ENCODE measurements at places on chromosomes 3 and 15.

GRCh38 chr15:99212406-99212805 is 37.0 kb downstream of the TTC23 start:
- no peak for DNase-seq

- no peak for DNase-seq
Observed at GRCh38 chr15:52090193-52090592, 22.4 kb downstream of the BCL2L10 start.

DNA sequence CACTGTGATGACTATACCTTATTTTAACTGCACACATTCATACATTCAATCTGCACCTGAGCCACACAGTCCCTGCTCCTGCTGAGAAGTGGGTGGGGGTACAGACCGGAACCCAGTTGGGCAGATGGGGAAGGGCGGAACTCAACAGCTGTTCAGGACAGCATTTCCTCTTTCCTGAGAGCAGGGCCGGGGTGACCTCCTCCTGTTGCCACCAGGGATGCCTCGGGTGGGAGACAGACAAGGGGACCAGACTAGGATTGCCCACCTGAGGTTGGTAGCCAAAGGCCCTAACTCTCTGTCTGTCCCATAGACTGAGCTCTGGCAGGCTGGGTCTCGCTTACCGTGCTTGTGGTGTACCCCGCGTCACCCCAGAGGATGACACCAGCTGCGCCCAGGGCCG is 3.9 kb downstream of the HYAL2 start:
- no peak for DNase-seq

DNA sequence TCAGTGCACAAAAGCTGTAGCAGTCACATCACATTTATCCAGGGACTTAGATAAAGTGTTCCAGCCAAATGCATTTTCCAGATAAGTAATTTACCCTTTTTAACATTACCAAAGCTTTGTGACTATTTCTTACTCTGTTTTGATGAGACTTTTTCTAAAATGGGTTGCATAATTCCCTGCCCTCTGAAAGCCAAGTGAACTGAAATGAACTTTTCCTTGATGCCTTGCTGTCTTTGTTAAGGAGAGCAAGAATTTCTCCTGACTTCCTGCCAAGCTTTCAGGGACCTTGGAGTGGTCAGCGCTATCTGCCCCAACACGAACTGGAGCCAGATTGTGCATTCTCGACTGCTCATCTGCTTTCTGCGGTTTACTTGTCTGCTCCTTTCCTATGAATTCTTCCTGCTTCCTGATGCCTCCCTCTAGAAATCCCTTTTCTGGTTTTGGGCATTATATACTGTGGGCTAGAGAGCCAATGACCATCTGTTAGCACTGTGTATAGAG is 34.8 kb downstream of the EIF4E3 start:
- DNase-seq: no peak

GRCh38 chr3:143182866-143183664 is 63.5 kb downstream of the CHST2 start:
- no peak for DNase-seq

- DNase-seq: no peak
Observed at GRCh38 chr3:105970283-105970682, 101.5 kb upstream of the CBLB start.

GRCh38 chr3:194140520-194141414 is 4.8 kb downstream of the HES1 start:
- no peak for DNase-seq

DNA sequence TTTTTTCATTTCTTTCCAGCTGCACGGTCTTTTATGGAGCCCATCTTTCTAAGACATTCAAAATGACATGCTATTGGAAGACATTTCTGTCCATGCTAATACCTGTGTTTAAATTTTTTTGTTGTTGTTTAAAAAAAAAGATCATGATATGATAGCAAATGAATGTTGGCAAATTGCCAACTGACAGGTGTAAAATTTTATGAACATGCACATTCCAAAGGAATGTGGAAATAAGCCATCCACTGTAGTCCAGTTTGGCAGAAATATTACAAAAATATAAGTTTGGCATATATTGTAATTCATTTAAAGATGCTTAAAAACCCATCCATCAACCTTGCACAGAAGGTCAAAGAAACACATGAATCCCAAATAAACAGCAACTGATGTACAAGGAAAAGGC is 75.6 kb upstream of the WNT5A start:
- no peak for DNase-seq

DNA sequence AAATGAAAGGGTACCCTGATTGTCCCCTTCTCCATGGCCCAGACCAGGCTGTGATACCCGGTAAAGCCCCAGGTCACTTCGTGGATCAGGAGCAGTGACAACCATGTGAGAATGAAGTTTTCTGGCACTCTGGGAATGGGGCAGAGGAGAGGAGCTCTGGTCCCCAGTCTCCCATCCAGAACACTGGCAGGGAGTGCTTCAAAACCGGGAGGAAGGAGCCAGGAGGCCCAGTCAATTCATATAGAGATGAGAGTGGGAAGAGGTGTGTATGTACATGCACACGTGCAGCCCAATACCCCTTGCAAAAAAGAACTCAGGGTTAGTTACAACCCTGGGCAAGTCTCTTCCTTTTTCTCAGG is 101.4 kb upstream of the TLE3 start:
- no peak for DNase-seq

DNA sequence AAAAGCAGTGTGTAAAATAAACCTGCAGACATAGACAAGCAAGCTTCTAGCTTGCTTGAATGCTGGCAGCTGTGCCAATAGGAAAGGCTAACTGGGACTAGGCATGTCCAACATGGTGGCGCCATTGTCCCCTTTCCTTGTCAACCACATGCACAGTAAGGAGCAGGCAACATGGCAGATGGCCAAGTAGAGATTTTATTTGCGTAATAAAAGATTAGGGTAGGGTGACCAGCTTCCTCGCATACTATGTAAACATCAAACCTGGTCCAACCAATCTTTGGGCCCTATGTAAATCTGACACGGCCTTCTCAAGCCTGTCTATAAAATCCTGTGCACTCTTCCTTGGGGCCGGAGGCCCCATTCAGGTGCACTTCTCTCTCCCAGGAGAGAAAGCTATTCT is 575.4 kb upstream of the GOLIM4 start:
- DNase-seq: no peak

GRCh38 chr3:51682079-51682478 is 11.0 kb downstream of the TEX264 start:
- peak; percentile 90 for DNase-seq

DNA sequence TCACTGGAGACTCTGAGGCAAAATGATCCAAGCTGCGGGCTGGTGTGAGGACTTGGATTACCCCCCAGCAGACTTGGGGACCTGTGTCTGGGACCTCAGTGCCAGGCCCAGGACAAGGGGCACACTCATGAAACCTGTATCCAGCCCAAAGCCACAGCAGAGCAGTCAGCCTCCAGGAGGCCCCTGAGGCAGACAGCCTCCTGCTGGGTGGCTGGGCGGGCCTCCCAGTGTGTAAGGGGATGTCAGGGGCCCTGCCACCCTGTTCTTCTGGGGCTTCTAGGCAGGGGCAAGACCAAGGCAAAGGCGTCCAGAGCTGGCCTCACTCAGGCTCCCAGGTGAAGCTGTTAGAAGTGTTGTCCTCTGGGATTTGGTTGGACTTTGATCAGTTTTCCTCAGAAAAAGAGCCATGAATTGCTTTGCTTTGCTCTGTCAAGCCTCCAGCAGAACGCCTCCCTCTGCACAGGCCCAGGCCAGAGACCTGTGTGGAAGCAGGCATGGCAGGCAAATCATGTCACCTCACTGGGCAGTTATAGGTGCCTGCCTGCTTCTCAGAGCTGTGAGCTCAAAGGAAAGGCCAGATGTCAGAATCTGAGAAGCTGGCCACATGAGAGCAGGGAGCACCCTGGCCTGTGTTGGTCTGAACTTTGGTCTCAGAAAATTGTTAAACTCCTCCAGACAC is 77.4 kb downstream of the SMAD6 start:
- no peak for DNase-seq

GRCh38 chr3:51340989-51341636 is 44.0 kb upstream of the MANF start:
- no peak for DNase-seq

GRCh38 chr15:79516155-79516554 is 84.0 kb downstream of the MINAR1 start:
- DNase-seq: no peak

GRCh38 chr3:79835701-79836100 is 67.9 kb upstream of the ROBO1 start:
- DNase-seq: no peak

GRCh38 chr3:179653096-179653797 is 407 bp downstream of the USP13 start:
- DNase-seq: peak; percentile 58

GRCh38 chr3:170240142-170240541 is 17.9 kb downstream of the PRKCI start:
- DNase-seq: no peak

DNA sequence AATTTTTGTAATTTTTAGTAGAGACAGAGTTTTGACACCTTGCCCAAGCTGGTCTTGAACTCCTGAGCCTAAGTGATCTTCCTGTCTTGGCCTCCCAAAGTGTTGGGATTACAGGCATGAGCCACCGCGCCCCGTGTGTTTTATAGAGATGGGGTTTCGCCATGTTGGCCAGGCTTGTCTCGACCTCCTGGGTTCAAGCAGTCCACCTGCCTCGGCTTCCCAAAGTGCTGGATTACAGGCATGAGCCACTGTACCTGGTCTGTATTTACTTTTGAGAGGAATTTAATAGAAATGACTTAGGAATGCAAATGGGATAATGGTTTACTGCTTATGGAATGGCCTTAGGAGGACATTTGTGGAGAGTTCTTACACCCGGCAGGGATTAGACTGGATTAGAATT is 10.8 kb downstream of the TATDN2 start:
- DNase-seq: no peak

GRCh38 chr3:186162221-186162620 is 53.3 kb upstream of the ETV5 start:
- no peak for DNase-seq

- DNase-seq: no peak
Observed at GRCh38 chr3:122301063-122301462, 24.0 kb upstream of the CSTA start.

DNA sequence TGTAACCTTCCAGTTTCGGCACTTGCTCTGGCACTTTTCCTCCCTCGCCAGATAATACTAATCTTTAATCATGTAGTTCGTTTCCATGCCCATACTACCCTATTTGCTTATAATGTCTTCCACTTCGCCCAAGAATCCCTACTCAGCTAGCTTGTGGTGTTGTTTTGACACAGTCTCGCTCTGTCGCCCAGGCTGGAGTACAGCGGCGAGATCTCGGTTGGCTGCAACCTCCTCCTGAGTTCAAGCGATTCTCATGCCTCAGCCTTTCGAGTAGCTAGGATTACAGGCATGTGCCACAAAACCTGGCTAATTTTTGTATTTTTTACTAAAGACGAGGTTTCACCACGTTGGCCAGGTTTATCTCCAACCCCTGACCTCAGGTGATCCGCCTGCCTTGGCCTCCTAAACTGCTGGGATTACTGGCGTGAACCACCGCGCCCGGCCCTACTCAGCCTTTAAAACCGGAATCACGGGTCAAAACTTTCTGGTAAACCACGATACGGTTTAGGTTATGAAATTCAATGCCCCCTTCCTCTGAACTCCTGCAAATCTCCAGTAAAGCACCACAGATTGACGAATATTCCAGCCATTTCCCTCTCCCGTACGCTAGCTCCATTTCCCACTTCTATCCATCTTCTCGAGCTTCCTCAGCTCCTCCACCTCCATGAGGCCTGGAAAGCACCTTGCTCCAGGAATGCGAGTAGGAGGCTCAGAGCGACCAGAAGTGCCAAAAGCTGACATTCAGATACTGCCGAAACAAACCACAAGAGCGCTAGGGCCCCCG is 878 bp upstream of the RAD51 start:
- no peak for DNase-seq

- DNase-seq: no peak
Observed at GRCh38 chr3:65170390-65171042, 482.7 kb upstream of the ADAMTS9 start.

DNA sequence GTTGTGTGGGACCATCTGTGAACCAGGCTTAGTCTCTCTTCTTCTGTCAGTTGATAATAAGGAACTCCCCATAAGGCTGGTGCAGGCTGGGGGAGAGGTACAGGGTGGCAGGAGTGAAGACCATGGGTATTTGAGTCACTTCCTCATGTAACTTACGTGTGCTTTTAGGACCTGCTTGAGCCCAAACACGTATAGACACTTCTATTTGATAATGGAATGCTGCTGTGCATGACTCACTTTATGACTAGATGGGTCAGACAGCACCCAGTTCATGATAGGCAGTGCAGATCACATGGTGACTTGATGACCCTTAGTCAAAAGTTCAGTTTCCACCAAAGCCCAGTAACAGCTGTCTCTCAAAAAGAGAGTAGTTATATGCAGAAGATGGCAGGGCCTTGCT is 490.9 kb downstream of the ZBBX start:
- no peak for DNase-seq

DNA sequence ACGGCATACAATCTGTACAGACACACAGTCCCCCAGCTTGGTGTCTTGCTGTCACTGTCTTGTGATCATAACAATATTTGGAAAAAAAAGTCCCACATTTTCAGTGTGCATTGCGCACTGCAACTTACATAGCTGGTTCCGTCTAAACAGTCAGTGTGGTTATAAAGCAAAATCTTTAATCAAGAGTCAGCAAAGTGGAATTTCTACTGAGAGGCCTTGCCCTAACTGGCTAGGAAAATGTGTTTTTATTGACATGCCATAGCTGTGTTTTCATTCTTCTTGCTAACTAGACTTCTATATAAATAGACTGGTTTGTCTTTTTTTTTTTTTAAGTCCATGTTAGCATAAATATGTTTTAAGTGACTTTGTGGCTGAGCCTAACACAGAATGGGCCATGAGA is 174.8 kb downstream of the POLR2M start:
- DNase-seq: no peak

- DNase-seq: no peak
Observed at GRCh38 chr3:118557513-118557912, 477.1 kb downstream of the IGSF11 start.

- DNase-seq: no peak
Observed at GRCh38 chr3:16528581-16528993, 15.1 kb upstream of the RFTN1 start.

DNA sequence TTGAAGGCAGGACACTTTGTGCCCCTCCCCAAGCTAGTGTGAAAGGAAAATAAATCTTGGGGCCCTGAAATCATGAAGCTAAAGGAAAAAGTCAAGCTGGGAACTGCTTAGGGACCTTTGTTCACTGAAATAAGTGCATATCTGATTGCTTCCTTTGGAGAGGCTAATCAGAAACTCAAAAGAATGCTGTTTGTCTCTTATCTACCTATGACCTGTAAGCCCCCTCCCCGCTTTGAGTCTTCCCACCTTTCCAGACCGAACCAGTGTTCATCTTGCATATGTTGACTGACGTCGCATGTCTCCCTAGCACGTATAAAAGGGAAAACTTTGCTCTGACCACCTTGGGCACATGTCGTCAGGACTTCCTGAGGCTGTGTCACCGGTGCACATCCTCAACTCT is 53.1 kb downstream of the SLC30A4 start:
- no peak for DNase-seq

GRCh38 chr15:98787936-98788757 is 139.8 kb downstream of the IGF1R start:
- DNase-seq: no peak

GRCh38 chr15:25641762-25642161 is 202.9 kb upstream of the UBE3A start:
- no peak for DNase-seq

GRCh38 chr15:94099574-94099960 is 131.8 kb upstream of the MCTP2 start:
- no peak for DNase-seq

Data from CD4-positive, alpha-beta T cell treated with Interleukin-2 at 100 ng/mL for 4 hours (primary cell).